ENCODE measurements at places on chromosomes 7 and 10. TPM values are rescaled to one million over a fixed set of nuclear protein-coding genes. Genes with fewer than 3 reads are reported as not detected.

- no peak overlapping the region for H3K27ac ChIP-seq
- no peak overlapping the region for H3K4me3 ChIP-seq
- DNase-seq = no peak
- H3K36me3 ChIP-seq = no peaks in the 10 kb centered on the region
- peaks cover 1% of the 10 kb centered on the region for H3K4me1 ChIP-seq
- no peaks in the 10 kb centered on the region for H3K27me3 ChIP-seq
Measured at GRCh38 chr10:72616716-72617115, 9.2 kb downstream of the MICU1 start.

DNA sequence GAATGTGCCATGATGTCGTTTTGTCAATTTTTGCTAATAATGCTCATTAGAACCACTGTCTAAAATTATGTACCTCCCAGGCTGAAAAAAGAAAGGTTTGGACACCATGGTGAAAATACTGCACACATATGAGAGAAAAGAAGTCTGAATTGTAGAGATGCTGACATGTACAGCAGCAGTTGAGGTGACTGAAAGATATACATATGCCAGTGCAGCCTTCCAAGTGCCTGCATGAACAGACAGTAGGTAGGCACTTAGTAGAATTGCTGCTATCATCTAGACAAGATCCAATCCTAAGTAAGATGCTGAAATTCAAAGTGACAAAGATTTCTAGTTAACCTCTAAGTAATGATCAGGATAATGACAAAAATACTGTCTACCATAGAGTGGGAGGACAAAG lies 86.9 kb downstream of the SLC13A1 start:
- H3K27ac ChIP-seq = no peak overlapping the region
- no peak overlapping the region for H3K4me3 ChIP-seq
- H3K36me3 ChIP-seq = no peaks in the 10 kb centered on the region
- no peaks in the 10 kb centered on the region for H3K4me1 ChIP-seq
- DNase-seq = no peak
- no peaks in the 10 kb centered on the region for H3K27me3 ChIP-seq

DNA sequence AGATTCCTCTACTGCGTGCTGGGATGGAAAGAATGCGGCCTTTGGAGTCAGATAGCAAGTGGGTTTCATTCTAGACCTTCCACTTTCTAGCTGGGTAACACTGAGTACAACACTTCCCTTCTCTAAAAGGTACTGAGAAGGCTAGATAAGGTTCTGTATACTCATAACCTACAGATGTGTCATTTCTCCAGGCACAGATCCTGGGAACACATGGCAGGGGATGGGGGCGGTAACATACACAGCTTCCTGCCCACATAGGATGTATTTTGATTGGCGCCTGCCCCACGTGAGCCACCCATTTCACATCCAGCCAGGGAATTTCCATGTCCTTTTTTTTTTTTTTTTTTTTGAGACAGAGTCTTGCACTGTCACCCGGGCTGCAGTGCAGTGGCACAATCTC lies 31.8 kb downstream of the KLRG2 start:
- DNase-seq = no peak
- no peak overlapping the region for H3K27ac ChIP-seq
- H3K4me1 ChIP-seq = no peaks in the 10 kb centered on the region
- no peak overlapping the region for H3K4me3 ChIP-seq
- H3K27me3 ChIP-seq = no peaks in the 10 kb centered on the region

SEMA3E gene
- polyA plus RNA-seq = not detected
